Posterior cingulate gyrus (tissue), 11 donors: ENCODE measurements at places on chromosomes 2 and 18.

DNA sequence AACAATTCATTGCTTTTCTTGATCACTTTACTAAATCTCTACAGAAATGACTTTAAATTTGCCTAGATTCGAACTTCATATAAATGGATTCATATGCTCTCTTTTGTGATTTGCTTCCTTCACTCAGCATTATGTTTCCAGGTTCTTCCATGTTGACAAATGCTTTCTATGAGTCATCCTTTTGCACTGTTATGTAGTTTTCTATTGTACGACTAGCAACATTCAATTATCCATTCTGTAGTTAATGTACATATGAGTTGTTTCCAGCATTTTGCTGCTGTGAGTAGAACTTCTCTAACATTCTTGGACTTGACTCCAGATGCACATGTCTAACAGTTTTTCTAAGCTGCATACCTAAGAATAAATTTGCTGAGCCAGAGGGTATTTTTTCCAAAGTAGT lies 66.5 kb upstream of the NEUROD1 start:
- no peak for DNase-seq

GRCh38 chr2:160719116-160719515 lies 225.5 kb upstream of the RBMS1 start:
- no peak for DNase-seq

DNA sequence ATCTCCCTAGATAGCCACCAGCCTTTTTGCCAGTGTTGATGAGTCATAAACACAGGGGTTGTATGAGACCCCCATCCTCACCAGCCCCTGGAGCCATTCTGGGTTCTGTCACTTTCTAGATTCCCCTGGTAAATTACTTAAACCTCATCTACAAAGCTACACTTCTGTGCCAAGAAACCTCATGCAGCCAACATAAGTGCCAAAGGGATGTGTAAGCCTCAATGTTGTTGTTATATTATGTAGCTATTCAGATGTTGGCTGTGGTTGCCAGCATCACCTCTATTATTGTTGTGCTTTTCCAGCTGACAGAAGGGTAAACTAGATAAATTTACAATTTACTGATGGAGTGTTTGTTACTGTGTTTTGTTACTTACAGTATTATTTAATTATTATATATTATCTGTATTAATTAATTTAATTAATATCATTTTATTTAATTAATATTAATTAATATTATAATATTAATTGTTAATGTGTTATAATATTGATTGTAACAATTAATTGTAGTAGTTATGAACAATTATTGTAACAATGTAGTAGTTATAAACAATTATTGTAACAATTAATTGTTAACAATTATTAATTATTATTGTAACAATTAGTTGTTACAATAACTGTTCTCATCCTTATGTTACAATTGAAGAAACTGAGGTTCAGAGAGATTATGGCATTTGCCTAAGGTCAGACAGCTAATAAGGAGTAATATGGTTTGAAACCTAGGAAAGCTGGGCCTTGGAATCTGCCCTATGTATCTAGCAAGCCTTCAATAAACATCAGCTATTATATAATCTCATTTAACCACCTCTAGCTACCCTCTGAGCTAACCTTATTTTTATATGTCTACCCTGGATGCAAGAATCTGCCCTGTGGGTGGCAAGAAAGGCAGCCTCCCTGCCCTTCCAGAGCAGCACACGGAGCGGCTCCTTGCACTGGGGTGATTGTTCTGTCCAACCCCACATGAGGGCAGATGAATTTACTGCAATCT lies 36.1 kb downstream of the PSTPIP2 start:
- no peak for DNase-seq

- DNase-seq = no peak
Measured at GRCh38 chr2:240557101-240557751, 562 bp downstream of the ANKMY1 start.

DNA sequence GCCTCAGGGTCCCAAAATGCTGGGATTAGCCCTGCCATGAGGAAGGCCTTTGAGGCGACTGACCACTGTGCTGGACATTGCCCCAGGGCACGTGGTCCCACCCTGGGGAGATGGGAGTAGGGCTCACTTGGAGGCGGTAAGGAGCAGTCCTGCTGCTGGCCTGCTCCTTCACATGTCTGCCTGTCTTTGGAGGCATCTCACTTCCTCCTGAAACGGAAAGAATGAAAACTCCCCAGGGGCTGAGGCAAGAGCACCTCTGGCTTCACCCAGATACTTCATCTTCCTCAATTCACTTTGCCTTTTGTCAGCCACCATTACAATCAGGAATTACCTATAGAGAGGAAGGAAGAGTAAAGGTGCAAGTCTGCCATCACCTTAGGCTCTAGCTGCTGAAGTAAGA lies 59.9 kb upstream of the GATA6 start:
- no peak for DNase-seq

DNA sequence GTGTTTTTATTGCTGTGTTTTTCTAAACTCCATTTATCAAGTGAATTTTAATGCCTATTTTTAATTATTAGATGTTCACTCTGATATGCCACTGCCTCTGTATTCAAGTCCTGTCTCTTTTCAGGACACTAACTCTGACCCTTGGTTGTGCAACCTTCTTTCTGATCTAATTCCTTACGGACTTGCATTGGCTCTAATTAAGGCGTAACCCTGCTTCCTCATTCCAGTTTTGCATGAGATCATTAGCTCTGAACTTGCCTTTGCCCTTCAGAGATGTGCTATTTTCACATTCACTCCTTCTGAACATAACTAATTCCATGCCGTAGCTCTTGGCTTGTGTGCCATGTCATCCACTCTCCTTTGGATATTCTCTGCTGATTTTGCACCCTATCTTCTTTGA lies 162.5 kb upstream of the TMEFF2 start:
- no peak for DNase-seq

DNA sequence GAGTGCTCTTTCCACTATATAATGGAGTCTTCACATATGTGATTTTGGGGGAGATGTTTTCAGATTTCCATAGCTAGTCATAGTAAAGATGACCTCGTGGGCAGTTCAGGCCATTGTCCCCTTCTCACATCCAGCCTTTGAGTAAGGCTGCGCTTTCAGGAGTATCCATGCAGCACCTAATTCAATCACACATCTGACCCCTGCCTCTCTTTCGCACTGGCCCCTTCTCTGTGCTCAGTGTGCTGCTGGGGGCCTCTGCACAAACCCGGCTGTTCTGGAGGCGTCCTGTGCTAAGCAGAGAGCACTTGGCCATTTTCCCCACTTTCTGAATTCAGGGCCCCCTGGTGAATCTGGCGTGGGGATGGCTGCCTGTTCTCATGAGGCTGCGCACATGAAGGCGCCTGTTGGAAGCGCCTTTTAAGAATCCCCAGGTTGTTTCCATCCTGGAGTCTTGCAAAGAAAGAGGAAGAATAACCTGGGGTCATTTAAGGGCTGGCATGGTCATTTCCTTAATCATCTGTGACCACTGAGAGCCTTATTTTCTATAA lies 96.0 kb upstream of the ALPP start:
- no peak for DNase-seq

DNA sequence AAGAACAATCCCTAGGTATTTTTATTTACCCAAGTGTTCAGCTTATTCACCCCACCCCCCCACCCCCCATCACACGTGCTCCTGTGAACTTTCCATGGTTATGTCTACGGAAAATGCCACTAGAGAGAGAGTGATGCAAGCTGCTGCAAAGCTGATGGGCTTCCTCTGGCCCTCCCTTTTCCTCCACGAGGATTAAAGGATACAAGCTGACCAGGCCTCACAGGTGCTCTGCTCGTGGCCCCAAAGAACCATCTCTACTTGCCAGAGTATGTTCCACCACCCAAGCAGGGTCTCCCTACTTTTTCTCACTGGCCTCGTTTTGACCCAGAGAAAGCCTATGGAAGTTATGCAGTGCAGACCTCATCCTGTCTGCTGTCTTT lies 342.6 kb downstream of the CELF4 start:
- no peak for DNase-seq

DNA sequence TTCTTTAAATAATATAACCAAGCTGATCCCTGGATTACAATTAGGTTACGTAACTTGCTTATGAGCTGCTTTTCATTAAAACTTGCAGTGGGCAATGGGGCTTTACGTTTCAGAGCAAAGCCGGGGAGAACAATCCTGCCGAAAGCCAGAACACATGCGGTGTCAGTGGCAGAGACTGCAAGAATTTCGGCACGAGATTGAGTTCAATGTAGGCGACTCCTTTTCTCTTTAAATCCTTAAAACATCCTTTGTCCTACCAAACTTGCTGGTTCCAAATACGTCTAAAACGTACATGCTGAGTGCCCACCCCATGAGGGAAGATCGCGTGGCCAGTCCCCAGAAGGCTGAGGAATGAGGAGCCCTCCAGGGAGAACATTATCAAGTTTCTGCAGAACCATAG lies 36.8 kb upstream of the NCOA1 start:
- no peak for DNase-seq

DNA sequence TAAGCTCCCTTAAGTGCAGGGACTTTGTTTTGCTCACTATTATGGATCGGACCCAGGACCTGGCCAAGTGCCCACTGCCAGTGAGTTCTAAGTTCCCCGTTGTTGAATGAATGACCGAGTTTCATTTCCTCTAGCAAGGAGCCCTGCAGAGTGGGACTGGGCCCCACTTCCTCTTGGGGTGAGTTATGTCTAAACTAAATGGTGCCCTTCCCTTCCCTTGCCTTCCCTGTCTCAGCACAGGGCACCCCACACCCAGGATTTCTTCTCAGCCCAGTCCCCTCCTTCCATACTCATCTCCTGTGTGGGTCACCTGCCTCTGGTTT lies 195.3 kb upstream of the HS6ST1 start:
- peak; percentile 81 for DNase-seq

- DNase-seq = no peak
Measured at GRCh38 chr2:232353096-232353495, 25.5 kb upstream of the ALPP start.

GRCh38 chr18:41075212-41075611 lies 879.8 kb upstream of the PIK3C3 start:
- DNase-seq = no peak

DNA sequence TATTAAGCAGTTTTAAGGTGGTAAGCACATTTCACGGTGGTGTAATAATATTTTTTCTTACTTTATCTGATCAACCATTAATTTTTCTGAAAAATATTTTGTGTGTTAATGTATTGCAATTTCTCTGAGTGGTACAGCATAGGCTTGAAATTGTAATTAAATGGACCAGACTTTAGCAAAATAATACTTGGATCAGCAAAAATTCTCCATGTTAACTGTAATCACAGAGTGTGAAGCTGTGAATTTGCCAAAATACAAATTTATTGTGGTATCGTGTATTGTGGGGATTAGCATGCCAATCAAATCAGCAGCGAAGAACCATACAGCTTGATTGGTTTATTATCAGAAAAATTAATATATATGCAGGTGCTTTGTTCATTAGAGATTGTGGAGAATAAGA lies 1088.9 kb upstream of the GYPC start:
- no peak for DNase-seq

- no peak for DNase-seq
Measured at GRCh38 chr2:109125593-109126500, 3.2 kb upstream of the SH3RF3 start.

- DNase-seq = no peak
Measured at GRCh38 chr2:215071676-215072075, 66.8 kb downstream of the ABCA12 start.

DNA sequence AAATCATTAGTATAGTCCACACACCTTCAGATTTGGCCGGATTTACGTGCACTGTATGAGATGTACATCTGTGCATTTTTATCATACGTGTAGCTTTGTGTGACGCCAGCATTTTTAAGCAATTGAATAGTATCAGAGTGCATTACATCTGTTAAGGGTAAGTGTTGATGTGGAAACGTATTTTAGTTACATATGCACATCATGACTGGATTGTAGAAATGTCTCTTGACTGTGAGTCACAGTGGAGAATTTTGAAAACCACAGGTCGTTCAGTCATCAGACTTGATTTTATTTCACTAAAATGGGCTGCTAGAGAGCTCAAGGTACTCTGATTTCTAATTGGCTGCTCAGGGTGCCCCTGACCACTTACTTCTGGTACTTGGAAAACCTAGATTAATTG lies 5.4 kb upstream of the GPBAR1 start:
- DNase-seq = no peak

DNA sequence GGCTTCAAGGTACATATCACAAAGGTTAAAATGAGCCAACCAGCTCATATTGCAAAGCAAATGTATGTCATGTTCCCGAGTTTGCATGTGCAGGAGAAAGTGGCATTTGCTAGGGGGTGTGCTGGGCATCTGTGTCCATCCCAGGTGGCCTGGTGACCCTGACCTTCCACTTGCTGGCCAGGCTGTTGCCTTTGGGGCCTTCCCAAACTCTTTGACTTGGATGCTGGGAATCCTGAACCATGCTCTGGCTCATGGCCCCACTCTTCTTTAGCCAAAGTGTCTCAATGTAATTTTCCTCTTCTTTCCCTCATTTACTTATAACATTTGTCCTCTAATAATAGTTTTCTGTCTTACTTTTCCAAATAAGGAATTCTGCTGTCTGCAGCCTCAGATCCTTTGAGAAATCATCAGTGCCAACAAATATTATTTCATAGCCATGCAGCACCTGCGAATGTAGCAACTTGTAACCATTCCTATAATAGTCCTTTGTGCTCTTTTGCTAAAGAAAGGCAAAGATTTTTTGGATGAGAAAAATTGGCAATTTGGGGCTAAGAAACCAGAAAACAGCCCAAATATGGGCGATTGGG lies 64.2 kb downstream of the MTCL1 start:
- no peak for DNase-seq

- DNase-seq = peak; percentile 89
Measured at GRCh38 chr2:240624950-240625621, at the start of gene GPR35. Gene GPR35 (plus strand): TSS chr2:240625480. CDS start chr2:240629953, 4,473 bp downstream.

DNA sequence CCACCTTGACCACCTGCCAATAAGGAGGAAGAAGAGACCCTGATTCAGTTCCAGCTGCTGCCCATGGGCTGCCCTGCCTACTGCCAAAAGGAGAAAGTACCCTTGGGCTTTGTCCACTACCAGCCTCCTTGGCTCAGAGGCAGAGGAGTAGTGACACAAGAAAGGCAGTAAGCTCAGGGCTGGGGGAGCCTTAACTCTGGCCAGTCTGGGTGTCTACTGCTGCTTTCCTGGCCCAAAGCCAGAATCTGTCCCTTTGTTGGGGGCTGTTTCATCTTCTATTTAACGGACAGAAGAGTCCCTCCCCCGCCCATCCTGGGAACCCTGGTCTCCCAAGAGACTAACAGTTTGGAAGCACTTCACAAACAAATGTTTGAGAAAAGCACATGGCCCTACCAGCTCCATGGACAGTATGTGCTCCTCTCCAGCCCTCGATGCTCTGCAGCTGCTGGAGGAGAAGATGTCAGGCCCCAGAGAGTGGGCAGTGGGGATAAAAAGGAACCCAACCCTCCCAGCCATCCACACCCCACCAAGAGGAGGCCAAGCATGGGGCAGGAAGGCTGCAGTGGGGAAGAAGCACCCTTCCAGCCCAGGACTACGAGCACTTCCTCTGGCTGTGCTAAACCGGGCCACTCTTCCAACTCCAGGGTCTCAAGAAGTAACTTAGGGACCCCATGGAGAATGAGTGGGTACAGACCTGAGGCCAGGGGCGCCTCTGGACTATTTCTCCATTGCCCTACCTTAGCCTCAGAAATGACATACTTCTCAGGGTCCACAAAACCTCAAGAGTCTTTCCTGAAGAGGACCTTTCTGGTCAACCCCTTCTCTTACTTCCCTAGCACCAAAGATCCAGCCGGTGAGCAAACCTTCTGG lies 1.2 kb downstream of the ATG9A start:
- peak; percentile 57 for DNase-seq
